Type B pancreatic cell (in vitro differentiated cells): ENCODE measurements at places on chromosomes 3 and 15.
A peak's percentile ranks its signal among the peaks of the same experiment; 100 is the strongest.

GRCh38 chr3:44803298-44803697 lies 41.7 kb downstream of the KIF15 start:
- DNase-seq: no peak

DNA sequence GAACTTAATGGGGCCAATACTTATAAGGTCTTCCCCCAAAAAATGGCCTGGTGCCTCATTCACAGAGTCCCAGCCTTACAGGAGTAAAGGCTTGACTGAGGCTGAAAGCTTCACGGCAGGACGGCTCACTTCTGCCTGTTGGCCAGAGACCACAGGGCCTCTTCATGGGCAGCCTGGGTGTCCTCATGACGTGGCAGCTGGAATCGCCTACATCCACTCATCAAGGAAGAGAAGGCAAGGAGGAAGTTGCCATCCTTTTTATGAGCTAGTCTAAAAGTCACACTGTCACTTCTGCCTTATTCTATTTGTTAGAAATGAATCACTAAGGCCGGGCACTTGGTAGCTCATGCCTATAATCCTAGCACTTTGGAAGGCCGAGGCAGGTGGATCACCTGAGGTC lies 89.3 kb upstream of the DGKG start:
- DNase-seq: no peak

DNA sequence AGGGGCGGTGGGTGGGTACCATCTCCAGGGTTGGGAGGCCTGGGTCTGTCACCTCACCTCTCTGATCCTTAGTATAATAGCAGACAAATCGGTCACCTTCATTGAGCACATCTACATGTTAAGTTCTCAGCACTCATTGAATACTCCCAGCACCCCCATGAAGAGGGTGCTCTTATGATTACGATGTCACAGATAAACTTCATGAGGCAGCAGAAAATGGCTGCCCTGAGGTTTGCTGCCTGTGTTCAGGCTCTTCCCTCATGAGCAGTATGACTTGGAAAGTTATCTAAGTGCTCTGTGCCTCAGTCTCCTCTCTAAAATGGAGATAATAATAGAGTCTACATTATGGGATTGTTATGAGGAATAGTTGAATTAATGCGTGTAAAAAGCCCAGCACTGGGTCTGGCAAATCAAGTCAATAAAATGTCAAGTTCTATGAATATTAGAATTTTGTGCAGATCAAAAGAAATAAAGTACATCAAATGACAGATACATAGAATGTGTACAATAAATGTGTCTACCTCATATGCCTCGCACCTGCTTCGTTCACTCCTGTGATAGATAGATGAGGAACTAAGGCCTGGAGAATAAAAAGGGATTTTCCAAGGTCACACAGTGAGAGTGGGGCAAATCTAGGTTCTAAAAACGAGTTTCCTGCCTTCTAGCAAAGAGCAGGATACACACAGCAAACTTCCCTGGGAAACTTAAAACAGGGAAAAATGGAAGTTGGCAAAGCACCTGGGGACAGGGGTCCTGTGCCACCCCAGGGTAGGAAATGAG lies 142.2 kb upstream of the MRPS22 start:
- no peak for DNase-seq

GRCh38 chr3:59128685-59129084 lies 78.9 kb upstream of the CFAP20DC start:
- no peak for DNase-seq

GRCh38 chr3:15601046-15601398 lies 347 bp downstream of the HACL1 start:
- no peak for DNase-seq

GRCh38 chr3:65817553-65818126 lies 221.1 kb downstream of the MAGI1 start:
- DNase-seq: no peak

DNA sequence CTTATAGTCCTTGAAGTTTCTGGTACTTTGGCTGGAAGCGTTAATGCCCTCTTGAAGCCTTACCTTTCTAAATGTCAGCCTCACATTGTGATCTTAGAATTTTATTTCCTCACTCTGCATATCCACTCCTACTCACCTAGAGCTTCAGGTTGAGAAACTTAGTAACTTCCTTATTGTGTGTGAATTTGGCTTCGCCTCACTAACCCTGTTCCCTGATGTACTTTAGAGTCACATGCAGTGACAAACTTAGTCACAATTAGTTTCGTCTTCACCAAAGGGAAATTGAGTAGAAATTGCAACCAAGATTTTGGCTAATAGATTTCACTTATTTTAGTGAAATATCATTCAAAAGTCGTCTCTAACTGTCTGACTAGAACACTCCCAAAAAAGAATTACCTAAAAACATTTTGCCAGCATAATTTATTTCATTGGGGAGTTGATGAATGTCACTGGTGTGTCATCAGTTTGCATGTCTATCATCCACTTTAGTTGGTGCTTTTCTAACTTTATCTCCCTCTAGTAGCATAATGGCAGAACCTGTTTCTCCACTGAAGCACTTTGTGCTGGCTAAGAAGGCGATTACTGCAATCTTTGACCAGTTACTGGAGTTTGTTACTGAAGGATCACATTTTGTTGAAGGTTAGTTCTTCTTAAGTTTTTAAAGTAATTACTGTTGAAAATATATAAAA lies 960 bp downstream of the MFN1 start:
- no peak for DNase-seq

DNA sequence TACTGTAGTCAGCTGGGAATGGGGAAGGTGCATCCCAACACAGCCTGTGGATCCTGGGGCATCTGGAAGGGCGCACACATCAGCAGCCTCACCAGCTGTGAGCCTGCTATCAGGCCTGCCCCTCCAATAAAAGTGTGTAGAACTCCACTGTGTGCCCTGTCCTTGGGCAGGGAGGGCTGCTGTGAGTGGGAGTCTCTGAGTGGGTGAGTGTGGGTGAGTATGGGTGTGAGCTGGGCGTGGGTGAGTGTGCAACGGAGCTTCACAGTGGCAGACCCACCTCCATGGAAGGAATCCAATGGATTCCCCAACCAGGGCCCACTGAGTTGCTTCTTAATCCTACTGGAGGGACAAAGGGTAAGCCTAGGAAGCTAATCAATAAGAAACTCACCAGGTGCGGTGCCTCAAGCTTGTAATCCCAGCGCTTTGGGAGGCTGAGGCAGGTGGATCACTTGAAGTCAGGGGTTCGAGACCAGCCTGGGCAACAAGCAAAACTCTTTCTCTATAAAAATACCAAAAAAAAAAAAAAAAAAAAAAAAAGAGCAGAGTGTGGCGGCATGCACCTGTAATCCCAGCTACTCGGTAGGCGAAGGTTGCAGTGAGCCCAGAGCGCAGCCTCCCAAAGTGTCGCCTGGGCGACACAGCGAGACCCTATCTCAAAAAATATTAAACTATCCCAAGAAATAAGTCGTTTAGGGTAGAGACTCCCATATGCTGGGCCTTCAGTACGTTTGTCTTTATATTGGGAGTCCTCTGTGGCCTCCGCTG lies 555 bp upstream of the RCCD1 start:
- DNase-seq: no peak

GRCh38 chr3:51338632-51339031 lies 46.5 kb upstream of the MANF start:
- DNase-seq: no peak

- DNase-seq: no peak
Measured at GRCh38 chr3:111087924-111088469, 16.4 kb downstream of the NECTIN3 start.

- DNase-seq: no peak
Measured at GRCh38 chr3:57545636-57546268, 1.6 kb upstream of the DNAH12 start.

DNA sequence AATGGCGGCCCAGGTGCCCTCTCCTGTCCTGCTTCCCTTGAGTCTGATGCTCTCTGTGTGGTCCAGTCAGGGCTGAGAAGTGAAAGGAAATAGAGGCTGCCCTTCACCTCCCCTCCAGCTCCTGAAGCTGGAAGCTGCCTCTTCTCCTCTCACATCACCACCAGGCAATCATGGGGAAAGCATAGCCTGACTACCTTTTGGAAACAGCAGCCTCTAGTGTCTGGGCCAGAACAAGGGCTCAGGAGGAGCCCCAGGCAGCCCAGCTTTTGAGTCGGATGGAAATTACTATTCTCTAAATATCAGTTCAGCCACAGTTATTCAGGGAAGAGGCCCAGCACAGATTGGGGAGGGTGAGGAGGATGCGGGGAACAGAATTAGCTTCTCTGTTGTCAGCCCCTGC lies 43.3 kb upstream of the CCDC174 start:
- no peak for DNase-seq

GRCh38 chr3:9399746-9400145 lies 2.3 kb downstream of the SETD5 start:
- DNase-seq: no peak

DNA sequence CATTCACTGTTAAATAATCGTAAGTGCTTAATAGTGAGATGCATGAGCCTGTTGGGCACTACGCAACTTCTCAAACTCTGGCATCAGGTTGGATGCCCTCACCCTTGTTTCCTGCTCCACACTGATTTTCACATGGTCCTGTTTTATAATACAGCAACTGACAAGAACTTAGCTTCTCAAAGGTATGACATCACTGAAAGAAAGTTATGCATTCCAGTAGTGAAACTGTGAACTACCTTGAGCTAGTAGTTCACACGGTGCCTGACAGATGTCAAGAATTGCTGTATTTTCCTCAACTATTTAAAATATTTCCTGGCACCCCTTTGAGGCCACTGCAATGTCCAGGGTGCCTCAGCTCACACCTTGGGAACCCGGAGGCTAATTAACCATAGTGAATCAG lies 327.5 kb downstream of the RORA start:
- DNase-seq: no peak

- DNase-seq: no peak
Measured at GRCh38 chr3:161274691-161275298, 53.7 kb downstream of the NMD3 start.

GRCh38 chr3:10145685-10146084 lies 4.1 kb downstream of the VHL start:
- no peak for DNase-seq

GRCh38 chr3:8839607-8840325 lies 70.4 kb upstream of the OXTR start:
- no peak for DNase-seq

DNA sequence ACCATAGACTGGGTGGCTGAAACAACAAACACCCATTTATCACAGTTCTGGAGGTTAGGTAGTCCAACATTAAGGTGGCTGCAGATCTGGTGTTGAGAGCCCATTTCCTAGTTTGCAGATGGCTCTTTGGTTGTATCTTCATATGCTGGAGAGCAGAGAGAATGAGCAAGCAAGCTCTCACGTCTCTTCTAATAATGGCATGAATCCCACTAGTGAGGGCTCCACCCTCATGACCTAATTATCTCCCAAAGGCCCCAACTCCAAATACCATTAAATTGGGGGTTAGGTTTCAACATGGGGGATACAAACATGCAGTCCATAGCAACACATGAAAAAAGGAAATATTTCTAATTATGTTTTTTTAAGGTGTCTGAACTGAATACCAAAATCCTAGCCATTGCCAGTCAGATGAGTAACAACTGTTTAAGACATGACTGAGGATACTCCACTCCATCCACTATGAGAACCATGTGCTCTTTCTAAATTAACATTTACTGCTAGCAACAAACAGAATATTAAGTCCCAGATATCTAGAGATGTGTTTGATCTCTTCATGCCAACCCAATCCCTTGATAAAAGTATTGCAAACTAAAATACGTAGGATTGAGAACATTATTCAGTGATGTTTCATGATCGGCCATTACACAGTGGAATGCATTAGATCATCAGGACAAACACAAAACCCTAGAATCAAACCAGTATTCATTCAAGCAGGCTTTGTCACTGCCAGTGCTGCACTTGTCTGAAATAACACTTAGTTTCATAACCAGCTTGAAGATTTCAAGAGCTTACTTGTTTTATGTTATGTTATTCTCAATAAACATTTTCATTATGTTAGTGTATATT lies 340.3 kb downstream of the SLC9A9 start:
- no peak for DNase-seq

- DNase-seq: no peak
Measured at GRCh38 chr3:101861789-101862415, 12.6 kb downstream of the NFKBIZ start.

GRCh38 chr3:133394561-133395311 lies 5.1 kb upstream of the BFSP2 start:
- DNase-seq: no peak

- DNase-seq: no peak
Measured at GRCh38 chr3:120498556-120499346, 48.0 kb upstream of the FSTL1 start.

- no peak for DNase-seq
Measured at GRCh38 chr3:109899925-109900324, 562.6 kb upstream of the DPPA4 start.

- DNase-seq: no peak
Measured at GRCh38 chr3:39028546-39028945, 23.2 kb downstream of the SCN11A start.

DNA sequence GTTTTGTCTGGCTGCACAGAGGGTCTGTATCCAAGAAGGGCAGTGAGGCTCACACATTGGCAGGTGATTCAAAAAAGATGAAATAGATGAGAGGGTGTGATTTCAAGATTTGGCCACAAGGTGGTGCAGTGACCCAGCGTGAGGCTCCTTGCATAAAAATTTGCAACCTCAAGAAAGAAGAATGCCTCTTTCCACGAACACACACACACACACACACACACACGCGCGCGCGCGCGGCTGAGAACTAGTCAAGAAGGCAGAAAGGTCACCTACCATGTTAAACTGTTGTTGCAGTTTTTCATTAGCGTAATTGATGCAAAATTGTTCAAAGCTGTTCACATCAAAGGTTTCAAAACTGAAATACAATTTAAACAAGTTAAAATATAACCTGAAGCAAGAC lies 39.2 kb downstream of the MYO5C start:
- no peak for DNase-seq

GRCh38 chr15:29784413-29784812 lies 37.9 kb downstream of the TJP1 start:
- DNase-seq: no peak

DNA sequence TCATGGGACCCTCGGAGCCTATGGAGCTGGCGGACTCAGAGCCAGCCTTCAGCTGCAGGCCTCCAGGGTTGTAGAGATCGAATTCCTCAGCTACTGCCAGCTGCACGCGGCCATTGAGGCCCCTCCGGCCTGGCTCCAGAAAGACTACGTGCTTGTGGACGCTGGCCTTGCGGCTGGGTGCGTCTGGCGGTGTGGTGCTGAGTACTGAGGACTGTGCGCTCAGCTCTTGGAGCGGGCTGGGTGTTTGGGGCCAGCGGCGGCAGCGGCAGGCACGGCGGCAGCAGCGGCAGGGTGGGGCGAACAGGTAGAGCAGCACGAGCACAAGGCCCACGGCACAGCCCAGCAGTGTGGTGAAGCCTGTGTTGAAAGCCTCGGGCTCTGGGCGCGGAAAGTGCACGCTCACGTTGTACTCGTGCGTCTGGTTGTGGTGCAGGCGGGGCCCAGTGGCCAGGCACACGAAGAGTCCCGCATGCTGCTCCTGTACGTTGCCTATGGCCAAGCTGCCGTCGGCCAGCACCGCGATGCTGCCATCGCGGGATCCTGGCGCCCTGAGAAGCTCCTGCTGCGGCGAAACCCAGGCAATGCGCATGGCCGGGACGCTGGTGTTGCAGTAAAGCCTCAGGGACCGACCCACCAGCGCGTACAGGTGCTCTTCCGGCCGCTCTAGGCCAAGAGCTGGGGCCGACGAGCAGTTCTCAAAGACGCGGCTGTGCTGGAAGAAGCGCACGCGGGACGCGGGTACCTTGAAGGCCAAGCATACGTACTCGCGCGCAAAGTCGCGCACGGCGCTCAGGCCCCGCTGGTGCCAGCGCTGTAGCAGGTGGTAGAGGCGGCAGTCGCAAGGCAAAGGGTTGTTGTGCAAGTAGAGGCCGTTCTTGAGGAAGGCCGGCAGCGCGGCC lies 1.3 kb downstream of the AMIGO3 start:
- DNase-seq: peak; percentile 68
